ENCODE measurements at places on chromosomes 7 and 10.

DNA sequence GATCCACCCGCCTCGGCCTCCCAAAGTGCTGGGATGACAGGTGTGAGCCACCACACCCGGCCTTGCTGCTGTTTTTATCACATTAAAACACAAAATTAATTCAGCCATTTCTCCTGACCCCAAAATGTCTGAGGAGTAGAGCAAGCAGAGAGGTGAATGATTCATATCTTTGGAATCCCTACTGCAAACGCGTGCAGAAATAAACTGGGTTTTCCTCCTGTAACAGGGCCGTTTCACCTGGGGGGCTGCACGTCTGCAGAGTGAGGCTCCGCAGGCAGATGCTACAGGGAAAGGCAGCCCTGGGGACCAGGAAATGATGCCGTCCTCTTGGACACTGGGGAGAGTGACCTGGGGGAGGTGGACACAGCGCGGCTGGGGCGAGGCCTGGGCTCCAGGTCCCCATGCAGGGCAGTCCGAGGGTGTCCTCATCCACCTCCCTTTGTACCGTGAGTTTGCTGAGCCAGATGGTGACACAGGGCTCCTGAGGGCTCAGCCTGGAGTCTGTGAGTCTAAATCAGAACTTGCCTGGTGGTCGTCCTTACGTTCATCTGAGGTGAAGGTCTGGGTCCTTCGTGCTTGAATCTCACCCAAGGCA, 41.9 kb downstream of the PDGFA start:
- DNase-seq: no peak

DNA sequence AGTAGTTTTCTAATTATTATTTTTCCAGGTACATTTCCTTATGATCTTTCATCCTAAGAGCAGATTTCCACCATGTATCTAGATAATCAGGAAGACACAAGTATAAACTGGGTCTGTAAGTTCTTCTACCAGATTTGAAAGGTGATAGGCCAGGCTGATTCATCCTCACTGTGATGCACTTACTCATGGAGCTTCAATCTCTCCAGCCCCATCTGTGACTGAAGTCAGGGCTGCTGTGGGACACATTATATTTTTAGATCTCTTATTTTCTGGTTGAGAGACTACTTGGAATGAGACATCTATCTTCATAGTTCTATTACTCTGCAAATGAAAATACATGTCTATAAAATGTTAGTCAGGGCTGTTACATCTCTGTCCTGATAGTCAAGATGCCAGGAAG, 85.5 kb upstream of the SLC25A13 start:
- DNase-seq: no peak

DNA sequence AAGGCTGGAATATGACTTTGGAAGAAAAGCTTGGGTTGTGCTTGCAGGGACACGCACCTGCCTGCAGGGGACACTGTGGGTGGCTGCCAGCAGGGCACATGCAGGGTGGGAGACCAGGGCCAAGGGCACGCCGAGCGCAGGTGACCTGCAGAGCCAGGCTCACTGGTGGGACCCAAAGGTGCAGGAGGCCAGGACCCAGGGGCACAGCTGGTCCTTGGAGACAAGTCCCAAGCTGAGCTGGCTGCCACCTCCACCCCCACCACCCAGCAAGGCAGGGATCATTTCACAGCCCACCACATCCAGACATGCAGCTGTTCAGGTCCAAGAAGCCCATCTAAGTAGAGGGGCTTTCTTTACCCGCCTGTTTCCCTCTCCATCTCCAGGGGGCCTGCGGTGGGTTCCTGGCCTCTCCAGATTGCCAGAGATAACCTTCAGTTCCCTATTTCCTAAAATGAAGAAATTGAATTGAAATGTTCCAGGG, 13.8 kb upstream of the CLIP2 start:
- no peak for DNase-seq

GRCh38 chr7:75835688-75836285, 22.2 kb upstream of the CCL24 start:
- DNase-seq: no peak

- DNase-seq: no peak
Observed at GRCh38 chr7:69516238-69516820, 81.9 kb upstream of the AUTS2 start.

DNA sequence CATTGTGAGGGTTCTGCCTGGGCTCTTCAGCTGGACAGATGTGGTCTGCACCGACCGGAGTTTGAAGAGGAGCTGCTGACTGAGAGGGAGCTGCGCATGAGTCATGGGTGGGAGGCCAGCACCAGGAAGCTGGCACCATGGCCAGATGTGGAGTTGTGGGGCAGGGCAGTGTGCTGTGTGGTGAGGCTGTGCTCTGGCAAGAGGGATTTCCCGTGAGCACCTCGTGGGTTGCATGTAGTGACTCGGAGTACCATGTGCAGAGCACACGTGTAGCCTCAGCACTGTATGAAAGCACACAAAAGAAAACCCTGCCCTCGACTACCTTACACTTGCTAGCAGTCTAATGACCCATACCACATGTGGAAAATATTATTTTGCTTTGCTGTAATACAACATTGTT, 103.4 kb downstream of the WNT2 start:
- no peak for DNase-seq

DNA sequence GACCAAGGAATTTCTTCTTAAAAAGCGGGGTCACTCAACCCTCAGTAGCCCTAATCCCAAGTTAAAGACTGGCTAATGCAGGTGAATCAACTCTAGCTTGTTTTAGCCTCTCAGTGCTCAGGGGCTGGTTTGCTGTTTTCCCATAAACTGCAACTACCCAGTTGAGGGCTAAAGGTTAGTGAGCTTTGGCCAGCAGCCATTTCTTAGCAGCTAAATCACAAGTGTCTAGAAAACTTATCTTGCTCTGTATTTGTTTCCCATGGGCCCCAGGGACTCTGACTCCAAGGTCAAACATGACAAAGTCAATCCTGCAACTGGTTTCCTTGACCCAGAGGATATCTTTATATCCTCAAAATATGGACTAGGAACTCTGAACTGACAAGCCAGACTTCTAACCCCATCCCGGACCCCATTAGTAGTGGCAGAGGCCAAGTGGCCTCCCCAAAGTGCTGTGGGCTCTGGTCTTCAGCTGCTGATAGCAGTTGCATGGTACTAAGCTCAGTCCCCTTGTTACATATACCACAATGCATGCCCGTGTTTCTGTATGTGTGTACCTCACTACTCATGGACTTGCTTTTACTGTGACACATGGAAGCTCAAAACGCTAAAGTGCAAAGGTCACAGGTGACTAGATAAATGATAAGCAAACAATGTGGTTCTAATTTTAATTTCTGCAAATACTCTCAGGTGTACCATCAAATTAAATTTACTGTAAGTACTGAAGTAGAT, 793.0 kb upstream of the IGFBP3 start:
- no peak for DNase-seq

GRCh38 chr7:72435925-72436480, 23.9 kb upstream of the CALN1 start:
- DNase-seq: no peak

DNA sequence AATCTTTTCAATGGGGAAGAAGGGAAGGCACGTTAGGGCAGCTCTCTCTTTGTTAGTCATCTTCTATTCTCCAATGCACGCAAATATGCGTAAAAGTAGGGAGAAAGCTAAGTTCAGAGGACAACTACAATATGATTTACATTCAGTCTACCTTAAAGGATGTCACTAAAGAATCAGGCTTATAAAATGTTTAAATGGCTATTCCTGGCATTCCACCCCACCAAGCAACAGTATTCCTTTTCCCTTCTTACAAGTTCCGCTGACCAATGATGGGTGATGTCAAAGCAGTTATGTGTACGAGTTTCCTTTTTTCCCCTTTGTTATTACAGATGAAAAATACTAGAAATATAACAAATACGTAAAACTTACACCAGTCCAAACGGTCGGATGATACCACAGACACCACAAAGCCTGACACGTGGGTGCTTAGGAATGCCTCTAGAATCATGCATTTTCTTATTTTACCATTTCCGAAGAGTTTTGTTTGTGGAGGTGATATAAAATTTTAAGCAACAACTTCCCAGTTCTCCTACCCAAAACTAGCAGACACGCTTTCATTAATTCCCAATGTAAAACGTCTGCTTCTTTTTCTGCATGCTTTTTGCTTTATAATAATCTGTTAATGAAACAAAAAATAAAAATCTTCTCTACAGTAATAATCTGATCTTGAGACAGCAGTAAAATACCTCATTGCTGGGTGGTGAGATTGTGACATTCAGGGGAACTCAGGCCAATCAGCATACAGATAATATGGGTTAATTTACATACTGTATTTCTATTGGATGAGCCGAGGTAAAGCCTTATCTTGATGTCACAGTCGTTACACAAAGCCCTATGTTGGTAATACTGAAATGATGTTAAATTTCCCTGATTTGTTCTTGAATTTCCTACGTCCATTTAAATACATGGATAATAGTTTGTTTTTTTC, 708 bp upstream of the GPR85 start:
- no peak for DNase-seq

- DNase-seq: no peak
Observed at GRCh38 chr10:29746080-29746797, 111.5 kb upstream of the SVIL start.

- DNase-seq: no peak
Observed at GRCh38 chr10:132145521-132146185, 41.1 kb upstream of the DPYSL4 start.

GRCh38 chr10:30353851-30354250, 4.8 kb upstream of the MTPAP start:
- no peak for DNase-seq

GRCh38 chr10:69642747-69643146, 12.7 kb downstream of the FAM241B start:
- no peak for DNase-seq

DNA sequence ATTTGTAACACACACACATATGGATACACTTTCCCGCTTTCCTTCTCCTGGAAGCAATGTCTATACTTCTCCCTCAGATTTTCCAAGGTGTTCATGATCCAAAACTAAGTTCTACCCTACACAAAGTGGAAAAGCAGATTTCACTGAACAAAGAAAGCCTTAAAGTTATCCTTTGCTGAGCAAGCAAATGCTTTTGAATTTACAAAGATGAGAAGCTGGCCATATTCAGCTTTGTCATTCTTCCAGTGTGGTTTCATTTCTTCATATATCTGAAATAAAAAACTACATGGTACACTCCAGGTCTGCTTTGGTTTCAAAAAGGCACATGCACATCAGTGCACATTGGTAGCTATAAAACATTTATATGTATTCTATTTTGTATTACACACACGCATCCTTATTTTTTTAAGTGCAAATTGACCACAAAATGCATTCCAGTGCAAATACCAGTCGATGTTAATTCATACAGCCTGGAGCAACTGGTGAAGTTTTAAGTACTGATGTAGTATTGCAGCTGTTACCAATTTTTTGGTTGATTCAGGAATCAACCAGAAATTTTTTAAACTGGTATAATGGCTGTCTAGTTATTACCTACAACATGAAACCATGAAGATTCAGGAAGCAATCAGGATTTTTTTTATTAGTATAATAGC, 65.5 kb upstream of the SRPK2 start:
- DNase-seq: no peak

GRCh38 chr10:82934429-82934828, 1059.4 kb downstream of the NRG3 start:
- no peak for DNase-seq

- no peak for DNase-seq
Observed at GRCh38 chr7:5689716-5690115, 91.7 kb downstream of the RNF216 start.

DNA sequence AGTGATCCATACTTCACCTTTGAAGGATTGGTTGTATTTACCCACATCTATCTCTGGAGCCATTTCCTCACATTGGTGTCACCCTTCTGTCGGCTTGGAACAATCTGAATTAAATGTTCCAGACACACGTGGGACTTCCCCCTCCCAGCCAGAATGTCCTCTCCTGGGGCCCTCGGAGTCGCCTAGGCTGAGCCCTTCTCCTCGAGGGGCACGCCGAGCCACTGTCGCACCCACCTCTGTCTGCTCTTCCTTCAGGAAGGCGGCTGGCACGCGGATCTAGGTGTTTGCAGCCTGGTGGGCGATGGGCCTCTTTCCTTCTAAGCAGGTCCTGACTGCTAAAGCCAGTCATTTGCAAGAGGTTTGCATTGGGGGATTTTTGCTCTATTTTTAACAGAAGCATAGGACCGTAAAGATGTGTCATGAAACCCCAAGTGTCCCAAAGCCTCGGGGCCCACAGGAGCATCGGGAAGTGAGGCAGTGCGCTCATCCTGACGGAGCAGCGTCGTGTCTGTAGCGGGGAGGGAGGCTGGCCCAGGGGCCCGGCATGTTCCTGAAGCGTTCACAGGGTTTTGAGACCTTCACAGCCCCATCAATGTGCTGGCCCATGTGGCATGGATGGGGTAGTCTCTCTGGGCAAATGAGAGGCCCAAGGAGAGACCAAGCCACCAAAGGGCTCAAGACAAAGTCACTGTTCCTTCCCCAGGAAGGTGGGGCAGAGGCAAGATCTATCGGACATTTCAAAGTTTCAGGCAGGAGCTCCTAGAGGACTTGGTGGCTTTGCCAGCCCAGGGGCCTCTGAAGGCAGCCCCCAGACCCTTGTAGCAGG, 86.7 kb downstream of the RGS10 start:
- no peak for DNase-seq

- no peak for DNase-seq
Observed at GRCh38 chr7:3436746-3437145, 135.7 kb downstream of the SDK1 start.

DNA sequence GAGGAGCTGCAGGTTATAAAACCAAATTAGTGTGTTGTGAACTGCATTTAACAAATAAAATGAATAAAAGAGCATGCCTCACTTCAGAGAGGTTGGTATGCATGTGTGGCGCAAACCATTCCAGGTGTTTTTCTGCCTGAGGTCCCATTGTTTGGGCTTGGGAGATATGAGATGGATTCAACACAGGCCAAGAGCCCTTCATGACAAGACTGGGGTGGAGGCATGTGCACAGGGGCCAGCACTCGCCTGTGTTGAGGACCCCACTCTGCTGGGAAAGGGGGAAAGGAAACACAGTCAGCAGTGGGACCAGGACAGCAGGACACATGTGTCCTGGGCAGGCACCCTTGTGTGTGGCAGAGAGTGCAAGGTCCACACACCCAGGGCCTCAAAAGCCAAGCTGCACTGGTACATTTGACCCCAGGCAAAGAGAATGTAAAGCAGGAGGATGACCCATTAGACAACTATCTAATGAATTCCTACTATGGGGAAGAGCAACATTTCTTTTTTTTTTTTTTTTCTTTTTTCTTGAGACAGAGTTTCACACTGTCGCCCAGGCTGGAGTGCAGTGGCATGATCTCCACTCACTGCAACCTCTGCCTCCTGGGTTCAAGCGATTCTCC, 9.2 kb upstream of the SLC18A3 start:
- no peak for DNase-seq

DNA sequence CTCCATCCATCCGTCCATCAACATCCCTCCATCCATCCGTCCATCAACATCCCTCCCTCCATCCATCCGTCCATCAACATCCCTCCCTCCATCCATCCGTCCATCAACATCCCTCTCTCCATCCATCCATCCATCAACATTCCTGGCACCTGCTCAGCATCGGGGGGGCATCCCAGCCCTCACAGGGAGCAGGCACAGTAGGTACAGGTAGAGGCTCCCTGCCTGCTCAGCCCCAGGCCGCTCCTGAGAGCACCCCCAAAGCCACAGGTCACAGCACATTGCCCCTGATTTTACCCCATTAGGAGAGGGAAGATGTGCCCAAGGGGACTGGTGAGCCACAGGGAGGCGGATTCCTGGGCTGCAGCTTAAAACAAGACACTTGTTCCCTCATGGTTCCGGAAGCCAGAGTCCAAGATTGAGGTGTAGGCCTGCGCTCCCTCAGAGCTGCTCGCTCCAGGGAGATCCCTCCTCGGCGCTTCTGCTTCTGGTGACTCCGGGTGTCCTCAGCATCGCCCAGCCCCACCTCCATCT, 21.1 kb upstream of the CFAP46 start:
- DNase-seq: no peak

- no peak for DNase-seq
Observed at GRCh38 chr7:71266912-71267311, 135.0 kb downstream of the GALNT17 start.

- DNase-seq: no peak
Observed at GRCh38 chr7:122268101-122268500, 36.4 kb downstream of the FEZF1 start.
